GM23338 (cell line): ENCODE measurements at places on chromosomes 1 and 21. TPM values are rescaled to one million over a fixed set of nuclear protein-coding genes. Genes with fewer than 3 reads are reported as not detected.

LHX8 gene
- 0.68 and 0.77 TPM in 2 replicates for polyA plus RNA-seq

SLC50A1 gene
- polyA plus RNA-seq: 63.9 and 65.4 TPM in 2 replicates

TRNP1 gene
- polyA plus RNA-seq: 21.2 and 29.4 TPM in 2 replicates

C8A gene
- polyA plus RNA-seq: not detected in 2 replicates

SPOCD1 gene
- polyA plus RNA-seq: 0.68 and 0.73 TPM in 2 replicates

TCP10L gene
- 0.65 and 1.5 TPM in 2 replicates for polyA plus RNA-seq

ELAPOR1 gene
- 0.92 and 1.2 TPM in 2 replicates for polyA plus RNA-seq

TESK2 gene
- polyA plus RNA-seq: 5.2 and 6.0 TPM in 2 replicates

TM2D1 gene
- polyA plus RNA-seq: 44.4 and 46.7 TPM in 2 replicates

ATP1A4 gene
- polyA plus RNA-seq: 0.27 and 0.43 TPM in 2 replicates

CLIC6 gene
- polyA plus RNA-seq: 0.92 and 1.1 TPM in 2 replicates

LDLRAD2 gene
- polyA plus RNA-seq: 5.8 and 11.3 TPM in 2 replicates

MPL gene
- 0.54 TPM in 1 of 2 replicates, not detected in the other for polyA plus RNA-seq

CALML6 gene
- 0.42 TPM in 1 of 2 replicates, not detected in the other for polyA plus RNA-seq

VANGL1 gene
- polyA plus RNA-seq: 3.3 and 4.4 TPM in 2 replicates

SMIM1 gene
- 7.2 and 12.0 TPM in 2 replicates for polyA plus RNA-seq

RBP7 gene
- polyA plus RNA-seq: 16.7 and 18.9 TPM in 2 replicates

CLCA1 gene
- not detected in 2 replicates for polyA plus RNA-seq

PCNX2 gene
- 42.6 and 42.9 TPM in 2 replicates for polyA plus RNA-seq

MMEL1 gene
- 0.57 and 0.71 TPM in 2 replicates for polyA plus RNA-seq

TMEM222 gene
- 17.7 and 17.8 TPM in 2 replicates for polyA plus RNA-seq

OLFML2B gene
- polyA plus RNA-seq: 2.0 and 2.9 TPM in 2 replicates

KLHL20 gene
- 11.8 and 12.3 TPM in 2 replicates for polyA plus RNA-seq

CD34 gene
- 0.09 and 0.18 TPM in 2 replicates for polyA plus RNA-seq

PPM1J gene
- polyA plus RNA-seq: 17.9 and 19.0 TPM in 2 replicates

ADGRL4 gene
- polyA plus RNA-seq: 0.31 and 0.32 TPM in 2 replicates

PYCR2 gene
- polyA plus RNA-seq: 89.1 and 95.1 TPM in 2 replicates

S100B gene
- polyA plus RNA-seq: 0.96 and 0.97 TPM in 2 replicates

TP73 gene
- 1.4 and 1.8 TPM in 2 replicates for polyA plus RNA-seq

LRRN2 gene
- 0.74 and 0.78 TPM in 2 replicates for polyA plus RNA-seq

ZNF593OS gene
- 0.68 and 1.1 TPM in 2 replicates for polyA plus RNA-seq

TMOD4 gene
- polyA plus RNA-seq: not detected in 2 replicates

FAM131C gene
- 0.71 and 0.87 TPM in 2 replicates for polyA plus RNA-seq

RRP15 gene
- 80.5 and 86.5 TPM in 2 replicates for polyA plus RNA-seq

MOB3C gene
- 0.78 and 1.1 TPM in 2 replicates for polyA plus RNA-seq

FCAMR gene
- polyA plus RNA-seq: not detected in 2 replicates

GJB5 gene
- polyA plus RNA-seq: 0.64 TPM in 1 of 2 replicates, not detected in the other

BTBD8 gene
- 2.9 and 3.0 TPM in 2 replicates for polyA plus RNA-seq

CFAP107 gene
- polyA plus RNA-seq: not detected in 2 replicates

PTGS2 gene
- 0.11 and 0.12 TPM in 2 replicates for polyA plus RNA-seq
